ENCODE measurements at places on chromosomes 7 and 10. TPM values are rescaled to one million over a fixed set of nuclear protein-coding genes. Genes with fewer than 3 reads are reported as not detected.

- DNase-seq: no peak
Measured at GRCh38 chr10:29962166-29962850, 97.1 kb downstream of the JCAD start.

GRCh38 chr10:78420946-78421735, 387.5 kb downstream of the RPS24 start:
- DNase-seq: no peak

GRCh38 chr10:90430186-90430585, 427.7 kb downstream of the HTR7 start:
- no peak for DNase-seq

GRCh38 chr10:103556383-103557007, 63.0 kb downstream of the NEURL1 start:
- DNase-seq: no peak

DNA sequence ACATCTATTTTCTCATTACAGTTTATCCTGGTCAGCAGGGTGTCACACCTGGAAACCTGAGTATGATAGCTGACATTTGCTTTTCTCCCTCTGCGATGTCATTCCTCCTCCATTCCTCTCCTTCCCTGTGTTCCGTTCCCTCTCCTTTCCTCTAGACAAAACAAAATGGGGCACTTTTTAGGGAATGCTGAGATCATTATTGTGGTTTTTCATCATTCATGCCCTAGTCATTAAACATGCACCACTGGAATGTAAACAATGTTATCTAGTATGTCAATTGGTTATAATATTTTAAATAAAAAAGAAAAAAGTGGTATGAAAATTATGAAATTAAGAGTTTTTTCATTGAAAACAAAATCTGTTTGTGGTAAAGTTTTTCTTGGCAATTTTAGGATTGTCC, 132.6 kb downstream of the MAPK8 start:
- no peak for DNase-seq

- no peak for DNase-seq
Measured at GRCh38 chr10:70804421-70804808, 11.3 kb upstream of the SGPL1 start.

DNA sequence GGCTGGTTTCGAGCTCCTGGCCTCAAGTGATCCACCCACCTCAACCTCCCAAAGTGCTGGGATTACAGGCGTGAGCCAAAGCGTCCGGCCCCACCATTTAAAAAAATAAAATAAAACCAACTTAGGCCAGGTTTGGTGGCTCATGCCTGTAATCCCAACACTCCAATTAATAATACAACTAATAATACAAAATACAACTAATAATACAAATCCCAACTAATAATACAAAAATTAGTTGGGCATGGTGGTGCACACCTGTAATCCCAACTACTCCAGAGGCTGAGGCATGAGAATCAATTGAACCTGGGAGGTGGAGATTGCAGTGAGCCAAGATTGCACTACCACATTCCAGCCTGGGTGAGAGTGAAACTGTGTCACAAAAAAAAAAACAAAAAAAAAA, 27.6 kb downstream of the CEP41 start:
- DNase-seq: no peak

DNA sequence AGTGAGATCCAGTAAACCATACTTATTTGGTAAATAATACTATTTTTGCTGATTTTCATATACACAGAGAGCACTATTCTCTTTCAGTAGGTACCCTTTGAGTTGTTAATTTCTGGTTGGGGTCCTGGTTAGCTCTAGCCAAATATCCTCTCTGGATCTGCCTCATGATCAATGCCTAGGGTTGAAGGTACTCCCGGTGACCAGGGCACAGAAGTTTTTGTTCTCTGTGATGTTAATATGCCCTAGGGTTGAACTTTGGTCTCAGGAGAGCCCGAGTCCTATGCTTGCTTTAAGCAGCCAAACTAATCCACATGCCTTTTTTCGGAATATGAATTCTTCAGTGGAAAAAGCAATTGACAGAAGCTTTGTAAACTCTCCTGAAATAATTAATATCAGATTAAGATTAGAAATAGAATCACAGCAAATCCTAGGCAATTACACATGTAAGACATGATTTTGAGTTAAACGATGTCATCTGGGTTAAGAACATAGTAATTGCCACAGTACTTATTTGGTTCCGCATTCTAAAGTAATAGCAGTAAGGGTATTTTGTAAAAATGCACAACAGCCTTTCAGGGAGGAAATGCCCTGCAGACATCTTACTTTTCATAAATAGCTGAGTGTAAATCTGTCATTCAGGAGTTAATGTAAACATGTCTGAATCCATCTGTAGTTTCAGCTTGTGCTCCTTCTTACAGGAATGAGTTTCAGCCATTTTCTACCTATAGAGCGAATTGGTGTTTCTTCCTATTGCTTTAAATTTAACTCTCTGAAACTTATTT, 10.1 kb downstream of the CHN2 start:
- no peak for DNase-seq

The GIGYF1 gene
- total RNA-seq: 25.7 TPM

GRCh38 chr7:132394283-132395198, 181.7 kb downstream of the PLXNA4 start:
- no peak for DNase-seq

DNA sequence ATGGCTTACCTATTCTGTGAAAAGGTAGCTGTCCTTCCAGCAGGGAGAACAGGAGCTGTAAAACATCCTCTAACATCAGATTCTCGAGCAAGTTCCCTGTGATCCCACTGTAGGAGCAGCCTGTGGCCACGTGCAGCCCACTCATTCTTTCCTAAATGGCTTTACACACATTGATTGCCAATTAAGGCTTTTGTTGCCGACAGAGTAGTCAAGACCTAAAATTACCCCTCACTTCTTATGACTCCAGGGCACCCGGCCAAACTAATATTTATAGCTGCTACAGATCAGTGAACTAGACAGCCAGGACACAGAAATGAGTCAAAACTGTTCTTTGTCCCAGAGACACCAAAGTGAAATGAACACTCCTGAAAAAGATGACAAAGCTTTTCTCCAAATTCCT, 832.1 kb downstream of the SORCS3 start:
- no peak for DNase-seq

The TFEC gene
- 13.6 TPM for total RNA-seq

GRCh38 chr10:45410807-45411606, 37.0 kb downstream of the ALOX5 start:
- no peak for DNase-seq

The CTBP2 gene
- total RNA-seq: 83.2 TPM

DNA sequence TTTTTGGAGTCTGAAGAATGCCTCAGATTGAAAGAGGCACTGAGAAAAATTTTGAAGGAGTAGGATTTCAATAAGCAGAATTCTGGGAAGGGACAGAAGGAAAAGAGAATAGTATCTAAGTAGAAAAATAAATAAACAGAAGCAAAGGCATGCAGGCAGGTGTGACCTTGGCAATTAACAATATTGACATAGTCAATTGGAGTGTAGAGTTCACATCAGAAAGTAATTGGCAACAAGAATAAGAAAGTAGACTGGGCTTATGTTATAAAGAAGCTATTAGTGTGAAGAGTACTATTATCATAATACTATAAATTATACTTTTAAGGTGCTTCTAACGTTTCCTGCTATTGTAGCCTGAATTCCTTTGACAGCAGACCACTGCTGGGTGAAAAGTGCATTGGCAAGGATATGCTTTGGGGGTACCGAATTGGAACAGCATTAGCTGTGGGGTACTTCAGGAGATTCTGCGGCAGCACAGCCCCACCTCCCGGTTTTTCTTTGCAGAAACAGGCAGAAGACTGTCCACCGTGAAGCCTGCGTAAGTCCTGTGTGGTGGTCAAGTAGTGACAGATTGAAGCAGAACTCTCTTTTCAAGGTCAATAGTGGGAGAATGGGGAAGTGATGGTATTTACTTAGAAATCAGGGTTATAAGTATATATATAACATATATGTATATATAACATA, 357.0 kb downstream of the THSD7A start:
- no peak for DNase-seq

The NODAL gene
- total RNA-seq: not detected

DNA sequence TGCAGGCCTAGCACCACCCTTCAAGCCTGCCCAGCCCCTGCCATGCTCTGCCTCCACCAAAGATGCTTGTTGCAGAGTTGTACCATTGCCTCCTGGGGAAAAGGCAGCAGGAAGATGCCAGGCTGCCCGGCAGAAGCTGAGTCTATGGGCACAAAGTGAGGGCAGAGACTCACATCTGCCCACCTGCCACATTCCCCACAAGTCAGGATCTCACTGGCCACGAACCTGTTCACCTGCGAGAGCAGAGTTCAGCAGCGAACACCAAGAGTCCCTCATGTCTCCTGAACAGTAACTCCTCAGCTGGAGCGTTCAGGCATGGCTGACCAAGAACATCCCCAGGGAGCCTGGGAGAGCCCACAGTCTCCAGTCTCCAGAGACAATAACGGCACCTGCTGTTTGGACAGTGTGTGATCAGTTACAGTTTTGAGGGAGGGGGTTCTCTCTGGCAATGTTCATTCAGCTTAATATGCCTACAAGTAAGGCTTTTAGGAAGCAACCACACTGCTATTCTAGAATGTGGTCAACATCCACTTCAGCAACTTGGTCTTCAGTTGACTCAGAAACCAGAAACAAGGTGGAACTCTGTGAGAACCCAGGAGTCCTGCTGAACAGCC, 78.5 kb downstream of the GRID1 start:
- DNase-seq: no peak

GRCh38 chr7:106139265-106140251, 27.4 kb upstream of the SYPL1 start:
- no peak for DNase-seq

GRCh38 chr7:107528461-107528860, 35.3 kb downstream of the COG5 start:
- DNase-seq: no peak

GRCh38 chr10:7306147-7306546, 104.7 kb downstream of the SFMBT2 start:
- DNase-seq: no peak

DNA sequence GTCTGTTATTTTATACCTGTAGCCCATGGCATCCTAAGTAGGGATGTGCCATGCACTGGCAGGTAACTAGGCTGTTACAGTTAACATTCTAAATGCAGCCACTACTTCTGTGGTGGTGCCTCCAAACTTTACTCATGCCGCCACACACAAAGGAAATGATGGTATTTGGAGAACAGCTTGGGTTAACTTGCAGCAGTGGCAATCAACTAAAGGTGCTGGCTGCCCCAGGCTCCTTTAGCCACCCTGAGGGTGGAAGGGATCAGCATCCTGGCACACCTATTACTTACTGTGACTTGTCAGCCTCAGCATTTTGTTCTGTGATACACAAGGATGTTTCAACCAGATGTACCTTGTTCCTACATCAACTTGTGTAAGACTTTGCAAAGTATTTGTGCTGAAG, 221.8 kb upstream of the PPP1R3A start:
- no peak for DNase-seq

The C10orf62 gene
- total RNA-seq: not detected

The CRTAC1 gene
- 1.6 TPM for total RNA-seq

- no peak for DNase-seq
Measured at GRCh38 chr7:108869070-108869469, 299.4 kb downstream of the DNAJB9 start.

The SPDYE2 gene
- not detected for total RNA-seq

The PPP1R3C gene
- 0.87 TPM for total RNA-seq

Measured in glomerular endothelial cell (primary cell).